ENCODE measurements at places on chromosomes 1 and 21.

GRCh38 chr1:217896490-217896889 lies 265.3 kb downstream of the SPATA17 start:
- no peak for DNase-seq

GRCh38 chr1:89927049-89927448 lies 67.9 kb upstream of the ZNF326 start:
- no peak for DNase-seq

DNA sequence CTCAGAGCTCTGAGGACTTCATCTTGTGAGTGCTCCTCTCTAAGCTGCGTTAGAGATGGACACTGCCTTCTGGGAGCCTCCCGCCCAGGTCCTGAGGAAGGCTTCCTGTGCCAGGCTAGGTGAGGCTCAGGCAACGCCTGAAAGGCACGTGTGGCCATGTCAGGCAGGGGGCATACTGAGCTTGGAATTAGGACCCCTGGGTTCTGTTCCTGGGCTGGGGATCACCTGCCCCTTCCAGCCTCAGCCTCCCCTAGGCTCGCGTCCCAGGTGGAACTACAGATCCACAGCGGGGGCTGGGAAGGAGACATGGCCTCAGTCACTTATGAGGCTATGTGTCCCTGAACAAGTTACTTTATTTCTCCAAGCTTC lies 10.0 kb upstream of the ASCL5 start:
- DNase-seq, result no peak

GRCh38 chr1:231590453-231591198 lies 36.0 kb upstream of the DISC1 start:
- DNase-seq, result no peak

DNA sequence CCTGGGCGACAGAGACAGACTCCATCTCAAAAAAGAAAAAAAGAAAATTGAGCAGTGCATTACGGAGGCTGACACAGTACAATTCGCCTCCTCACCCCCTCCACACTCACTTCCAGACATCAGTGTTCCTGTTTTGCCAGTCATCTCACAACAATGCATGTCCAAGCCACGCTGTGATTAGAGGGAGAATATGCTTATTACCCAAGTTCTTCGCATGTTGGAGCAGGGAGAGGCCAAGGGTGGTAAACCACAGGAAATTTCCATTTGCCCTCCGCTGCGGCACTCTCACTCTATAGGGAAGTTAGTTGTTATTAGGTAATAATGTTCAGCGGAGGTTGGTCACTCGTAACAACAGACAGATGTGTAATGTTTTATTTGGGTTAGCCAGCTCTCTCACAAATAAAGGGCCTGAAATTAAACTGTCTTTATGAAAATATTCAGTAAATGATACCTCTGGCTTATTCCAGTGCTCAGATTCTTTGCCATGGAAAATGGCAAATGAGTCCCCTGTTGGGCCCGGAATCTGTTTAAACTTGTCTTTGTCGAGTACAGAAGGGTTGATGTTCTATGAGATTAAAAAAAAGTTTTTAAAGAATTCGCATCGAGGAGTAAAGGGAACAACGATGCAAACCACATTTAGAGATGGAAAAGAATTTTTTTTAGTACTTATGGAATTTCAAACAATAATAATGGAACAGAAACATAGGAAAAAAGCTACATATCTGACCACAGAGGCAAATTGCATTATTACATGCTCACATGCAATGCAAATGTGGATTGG lies 33.1 kb downstream of the KCNJ15 start:
- DNase-seq, result no peak

DNA sequence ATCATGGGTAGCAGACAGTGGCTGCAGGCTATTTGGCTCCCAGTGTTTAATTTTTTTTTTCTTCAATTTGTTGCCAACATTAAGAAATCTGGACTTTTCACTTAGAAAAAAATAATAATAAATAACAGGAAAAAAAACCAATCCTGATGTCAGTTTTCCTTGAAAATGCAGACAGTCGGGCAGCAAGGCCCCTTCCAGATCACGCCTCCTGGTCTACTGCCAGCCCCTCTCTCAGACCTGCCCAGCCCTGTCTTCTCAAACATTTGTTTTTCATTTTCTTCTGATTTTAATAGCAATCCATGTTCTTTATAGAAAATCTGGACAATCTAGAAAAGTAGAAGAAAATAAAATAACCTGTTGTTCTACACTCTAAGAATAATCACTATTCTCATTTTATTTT lies 15.5 kb downstream of the IFNGR2 start:
- DNase-seq, result no peak

DNA sequence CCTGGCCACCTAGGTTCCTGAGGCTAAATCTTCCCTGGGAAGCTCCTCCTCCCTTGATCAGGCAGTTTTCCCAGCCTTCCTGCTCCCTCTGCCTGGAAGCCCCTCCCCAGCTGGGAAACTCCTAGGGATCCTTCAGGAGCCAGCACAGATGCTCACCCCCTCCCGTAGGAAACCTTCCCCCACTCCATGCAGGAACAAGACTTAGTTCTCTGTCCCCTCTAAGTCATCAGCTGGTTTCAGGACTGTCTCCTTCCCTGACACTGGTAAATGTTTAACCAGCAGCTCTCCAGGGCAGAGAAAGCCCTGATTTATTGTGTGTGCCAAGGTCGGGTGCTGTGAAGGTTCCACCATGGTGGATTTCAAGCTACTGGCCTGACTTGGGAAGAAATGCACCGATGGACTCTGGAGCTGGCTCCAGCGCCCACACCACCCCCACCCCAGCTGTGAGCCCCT lies 25.0 kb downstream of the TTC39A start:
- DNase-seq, result no peak

DNA sequence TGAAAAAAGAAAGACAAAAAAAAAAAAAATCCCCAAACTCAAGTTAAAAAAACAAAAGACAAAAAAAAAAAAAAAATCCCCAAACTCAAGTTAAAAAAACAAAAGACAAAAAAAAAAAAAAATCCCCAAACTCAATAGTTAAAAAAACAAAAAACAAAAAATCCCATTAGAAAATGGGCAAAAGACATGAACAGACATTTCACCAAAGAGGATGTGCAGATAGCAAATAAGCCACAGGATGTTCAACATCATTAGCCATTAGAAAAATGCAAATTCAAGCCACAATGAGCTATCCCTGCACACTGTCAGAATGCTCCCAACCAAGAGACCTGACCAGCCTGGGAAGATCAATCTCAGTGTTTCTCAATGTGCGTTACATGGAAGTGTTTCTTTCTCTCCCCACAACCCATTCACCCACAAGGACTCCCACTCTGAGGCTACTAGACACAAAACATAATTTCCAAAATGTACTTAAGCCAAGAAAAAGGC lies 33.9 kb downstream of the MRAP start:
- no peak for DNase-seq

DNA sequence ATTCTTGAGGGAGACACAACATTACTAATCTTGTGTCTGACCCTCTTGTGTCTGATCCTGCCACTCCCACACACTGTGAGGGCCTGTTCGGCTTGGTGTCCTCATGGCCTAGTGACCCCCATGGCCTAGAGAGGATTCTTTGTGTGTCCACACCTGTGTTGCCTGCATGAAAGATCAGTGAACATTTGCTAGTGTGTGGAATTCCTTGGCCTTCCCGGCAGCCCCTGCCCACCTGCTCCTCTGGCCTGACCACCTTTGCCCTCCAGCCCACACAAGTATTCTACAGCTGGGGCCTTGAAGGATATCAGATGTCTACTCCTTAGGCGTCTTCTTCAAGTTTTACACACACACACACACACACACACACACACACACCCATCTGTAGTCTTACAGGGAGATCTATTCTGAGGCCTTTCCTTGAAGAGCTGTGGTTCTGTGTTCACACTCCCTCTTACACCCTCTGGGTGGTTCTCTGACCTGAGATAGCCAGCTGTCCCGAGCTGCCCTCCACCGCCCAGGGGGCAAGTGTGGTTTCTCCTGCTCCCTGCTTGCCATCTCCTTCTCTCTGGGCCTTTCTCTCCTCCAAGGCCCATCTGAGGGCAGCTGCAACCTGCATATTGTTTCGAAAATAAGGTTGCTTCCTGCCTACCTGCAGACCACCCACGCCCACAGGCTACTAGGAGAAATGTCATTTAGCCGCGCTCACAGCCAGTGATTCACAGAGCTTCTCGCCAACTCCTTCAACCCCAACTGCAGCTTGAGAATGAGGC lies 45.4 kb downstream of the CD247 start:
- no peak for DNase-seq

DNA sequence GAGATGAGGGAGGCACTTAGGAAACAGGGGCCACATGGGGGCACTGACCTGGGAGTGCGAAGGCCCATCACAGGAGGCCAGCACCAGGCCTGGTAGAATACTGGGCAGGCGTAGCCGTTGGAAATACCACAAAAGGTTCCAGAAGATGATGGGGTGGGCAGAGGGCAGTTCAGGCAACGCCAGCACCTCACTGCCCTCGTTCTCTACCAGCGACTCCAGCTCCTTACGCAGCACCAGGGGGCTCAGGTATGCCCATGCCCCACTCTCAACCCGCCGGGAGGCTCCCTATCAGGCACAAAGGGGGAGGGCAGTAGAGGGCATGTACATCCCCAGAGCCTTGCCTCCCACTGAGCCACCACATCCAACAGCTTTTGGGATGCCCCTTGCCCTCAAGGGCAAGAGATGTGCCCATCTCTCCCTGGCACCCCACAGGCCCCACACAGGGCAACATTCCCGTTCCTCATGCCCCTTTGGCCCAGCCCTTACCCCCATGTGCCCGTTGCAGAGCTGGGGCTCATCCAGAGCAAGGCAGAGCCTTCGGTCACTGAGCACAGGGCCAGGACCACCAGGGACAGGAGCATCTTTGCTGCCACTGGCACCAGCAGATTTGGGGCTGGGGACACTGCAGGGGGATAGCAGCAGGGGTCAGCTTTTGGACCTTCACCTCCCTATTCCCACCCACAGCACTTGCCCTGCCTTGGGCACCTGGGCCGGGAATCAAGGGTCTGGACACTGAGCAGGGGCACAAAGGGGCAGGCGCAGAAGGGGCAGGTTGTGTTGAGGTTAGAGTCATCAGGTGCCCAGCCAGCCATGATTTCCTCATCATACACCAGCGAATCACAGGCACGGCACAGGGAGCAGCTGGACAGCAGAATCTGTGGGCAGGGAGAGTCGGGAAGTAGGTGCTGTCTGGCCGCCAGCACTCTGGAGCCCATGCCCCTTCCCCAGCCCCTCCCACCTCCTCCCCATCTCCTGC lies 9.7 kb upstream of the GATAD2B start:
- no peak for DNase-seq

GRCh38 chr1:189216886-189217285 lies 1260.8 kb downstream of the BRINP3 start:
- no peak for DNase-seq

DNA sequence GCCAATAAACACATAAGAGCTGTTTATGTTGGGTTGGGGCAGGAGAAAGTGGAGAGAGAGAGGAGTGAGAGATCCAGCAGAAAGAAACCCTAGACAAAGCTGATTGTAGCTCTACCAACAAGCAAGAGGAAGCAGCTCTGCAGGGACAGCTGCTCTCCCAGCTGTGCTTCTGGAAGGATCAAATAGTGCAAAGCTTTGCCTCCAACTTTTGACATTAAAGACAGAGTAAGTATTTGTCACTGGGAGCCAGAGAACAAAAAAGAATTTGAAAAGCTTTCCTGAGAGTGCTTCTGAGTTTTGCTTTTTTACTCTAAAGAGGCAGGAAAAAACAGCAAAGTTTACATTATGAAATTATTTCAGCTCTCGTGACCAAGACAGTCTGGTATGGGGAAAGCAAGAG lies 28.5 kb upstream of the C1orf198 start:
- DNase-seq, result no peak

DNA sequence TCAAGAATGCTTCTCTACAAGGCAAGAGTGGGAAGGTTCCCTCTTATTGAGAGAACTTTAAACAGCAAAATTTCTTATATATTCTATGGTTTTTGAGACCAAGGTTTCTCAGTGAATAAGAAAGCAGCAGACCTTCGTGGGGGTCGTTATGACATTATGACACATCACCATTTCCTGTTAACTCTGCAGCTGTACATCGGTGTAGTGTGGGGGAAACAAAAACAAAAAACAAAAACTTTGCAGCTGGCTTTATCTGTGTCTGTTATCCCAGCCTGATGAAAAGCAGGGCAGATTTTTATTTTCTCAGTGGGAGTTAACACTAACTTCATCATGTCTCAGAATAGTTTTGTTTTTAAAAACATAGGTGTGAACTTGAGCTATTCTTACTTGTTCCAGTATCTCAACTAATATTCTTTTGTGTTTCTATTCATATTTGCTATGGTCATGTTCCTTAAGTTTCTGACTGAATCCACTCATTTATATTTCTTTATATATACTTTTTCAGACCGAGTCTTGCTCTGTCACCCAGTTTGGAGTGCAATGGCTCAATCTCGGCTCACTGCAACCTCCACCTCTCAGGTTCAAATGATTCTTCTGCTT lies 2.1 kb downstream of the SDE2 start:
- no peak for DNase-seq

- no peak for DNase-seq
Measured at GRCh38 chr1:199472018-199472417, 555.5 kb upstream of the NR5A2 start.

- no peak for DNase-seq
Measured at GRCh38 chr1:212213784-212214183, 71.4 kb upstream of the PPP2R5A start.

DNA sequence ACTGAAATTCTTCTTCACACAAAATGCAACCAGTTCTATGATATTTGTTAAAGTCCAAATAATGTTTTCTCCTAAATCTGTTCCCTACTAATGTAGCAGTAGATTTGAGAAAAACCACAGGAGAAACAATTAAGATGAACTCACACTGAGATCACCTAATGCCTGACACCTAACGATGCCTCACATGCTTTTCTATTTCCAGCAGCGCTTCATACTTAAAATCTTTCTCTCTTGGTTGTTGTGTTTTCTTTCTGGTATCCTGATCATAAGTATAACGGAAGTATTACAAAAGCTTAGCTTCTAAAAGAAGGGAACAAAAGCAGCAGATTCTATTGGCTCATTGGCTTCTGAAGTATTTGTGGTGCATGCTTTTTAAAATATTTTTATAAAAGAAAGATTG lies 267.2 kb upstream of the SGIP1 start:
- DNase-seq, result no peak

- no peak for DNase-seq
Measured at GRCh38 chr1:220513834-220514233, 14.1 kb upstream of the MARK1 start.

DNA sequence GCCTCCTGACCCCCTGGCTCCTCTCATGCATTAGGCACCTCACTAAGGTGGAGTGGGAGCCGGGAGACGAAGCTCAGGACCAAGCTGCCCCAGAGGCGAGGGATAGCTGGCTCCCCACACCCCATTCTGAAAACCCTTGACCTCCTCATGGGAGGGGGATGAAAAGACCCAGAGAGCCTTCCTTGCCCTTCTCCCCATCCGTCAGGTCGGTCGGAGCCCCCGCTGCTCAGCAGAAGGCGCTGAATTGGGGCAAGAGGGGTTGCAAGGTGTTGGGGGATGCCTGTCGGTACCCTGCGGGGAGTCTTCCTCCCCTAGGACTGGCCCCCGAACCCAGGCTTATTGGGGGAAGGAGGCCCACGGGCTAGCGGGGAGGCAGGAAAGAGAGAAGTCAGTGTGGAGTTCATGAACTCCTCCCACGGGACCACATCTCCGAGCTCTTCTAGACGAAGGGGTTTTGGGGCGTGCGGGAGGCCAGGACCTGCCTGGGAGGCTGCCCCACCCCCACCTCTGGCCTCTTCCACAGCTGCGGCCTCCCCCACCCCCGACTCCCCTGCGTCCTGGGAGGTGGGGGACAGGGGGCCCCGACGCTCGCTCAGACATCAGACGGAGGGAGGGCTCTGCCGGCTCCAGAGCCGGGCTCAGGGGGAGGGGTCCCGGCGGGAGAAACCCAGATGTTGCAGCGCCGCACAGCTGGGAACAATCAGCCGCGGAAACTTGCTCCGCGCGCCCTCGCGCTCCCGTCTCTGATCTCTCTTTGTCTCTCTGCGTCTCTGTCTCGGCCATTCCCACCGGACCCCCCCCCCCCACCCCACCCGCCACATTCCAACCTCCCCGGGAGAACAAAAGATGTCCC lies 719 bp downstream of the MFAP2 start:
- DNase-seq, result no peak

All from stimulated activated CD4-positive, alpha-beta T cell treated with anti-CD3 and anti-CD28 coated beads, TNF-alpha, amount 100 ng/mL, for 1 hour (primary cell).